ENCODE measurements at places on chromosomes 2 and 18.

- DNase-seq, result no peak
These were observed 797.4 kb downstream of the SUCLG1 start for GRCh38 chr2:83661711-83662110.

DNA sequence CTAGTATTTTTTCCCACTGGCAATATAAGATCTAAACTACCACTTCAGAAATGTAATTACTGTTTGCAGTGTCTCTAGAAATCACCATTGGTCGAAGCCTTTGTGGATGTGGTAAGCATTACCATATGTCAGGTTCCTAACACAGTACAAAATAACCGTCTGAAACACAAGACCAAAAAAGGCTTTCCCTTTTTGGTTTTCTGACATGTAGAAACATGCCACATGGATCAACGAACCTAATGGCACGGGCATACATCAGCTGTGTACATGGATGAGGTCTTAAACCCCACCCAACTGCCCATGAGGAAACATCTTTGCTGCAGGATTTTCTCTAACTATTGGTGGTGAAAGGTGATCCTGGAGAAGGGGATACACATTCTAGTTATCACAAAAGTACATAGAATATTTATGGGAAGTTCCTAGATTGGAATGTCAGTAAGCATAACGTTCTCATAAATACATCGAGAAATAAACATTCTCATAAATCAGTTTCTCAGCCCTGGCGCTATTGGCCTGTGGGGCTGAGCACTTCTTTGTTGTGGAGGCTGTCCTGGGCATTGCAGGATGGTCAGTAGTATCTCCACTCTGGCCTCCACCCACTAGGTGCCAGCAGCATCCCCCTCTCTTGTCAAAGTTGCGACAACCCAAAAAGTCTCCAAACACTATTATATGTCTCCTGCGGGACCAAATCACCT, 9.0 kb downstream of the VIT start:
- no peak for DNase-seq

- no peak for DNase-seq
These were observed 452 bp downstream of the RAPH1 start for GRCh38 chr2:203534621-203535077.

DNA sequence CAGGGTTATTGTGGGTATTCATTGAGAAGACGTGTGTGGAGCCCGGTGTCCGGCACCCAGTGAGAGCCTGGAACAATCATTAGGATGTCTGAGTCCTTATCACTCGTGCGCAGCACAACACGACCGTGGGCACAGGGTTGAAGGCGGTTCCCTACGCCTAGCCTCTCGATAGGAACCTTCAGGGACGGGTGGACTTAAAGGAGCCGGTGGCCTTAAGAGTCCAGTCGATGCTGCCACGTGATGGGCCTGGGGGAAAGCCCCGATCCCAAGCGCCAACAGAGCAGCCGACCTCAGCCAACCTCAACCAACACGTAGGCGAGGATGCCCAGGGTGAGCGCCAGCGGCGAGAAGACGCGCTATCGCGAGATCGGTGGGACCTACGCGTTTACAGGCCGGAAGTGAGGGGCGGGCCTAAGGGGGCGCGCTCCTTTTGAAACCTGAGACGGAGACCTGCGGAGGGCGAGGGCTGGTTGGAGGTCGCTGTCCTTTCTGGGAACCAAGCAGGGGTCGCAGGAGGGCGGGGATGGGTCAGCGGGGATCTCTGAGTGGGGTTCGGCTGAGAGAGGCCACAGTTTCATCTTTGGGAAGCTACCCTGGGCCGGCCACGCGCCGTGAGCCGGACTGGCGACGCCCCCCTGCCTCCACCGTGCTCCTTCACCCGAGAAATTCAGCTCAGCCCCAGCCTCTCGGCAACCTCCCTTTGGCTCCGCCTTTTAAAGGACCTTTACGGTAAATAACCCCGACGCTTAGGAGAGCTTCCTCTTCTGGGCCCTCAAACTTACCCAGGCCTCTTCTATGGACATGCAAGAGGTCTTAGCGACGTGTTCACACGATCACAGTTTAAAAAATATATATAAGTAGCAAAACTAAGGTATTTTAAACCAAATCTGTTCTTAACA, 28.3 kb downstream of the WNT10A start:
- DNase-seq, result peak; percentile 90

- DNase-seq, result no peak
These were observed 238.2 kb upstream of the RBBP8 start for GRCh38 chr18:22694954-22695353.

DNA sequence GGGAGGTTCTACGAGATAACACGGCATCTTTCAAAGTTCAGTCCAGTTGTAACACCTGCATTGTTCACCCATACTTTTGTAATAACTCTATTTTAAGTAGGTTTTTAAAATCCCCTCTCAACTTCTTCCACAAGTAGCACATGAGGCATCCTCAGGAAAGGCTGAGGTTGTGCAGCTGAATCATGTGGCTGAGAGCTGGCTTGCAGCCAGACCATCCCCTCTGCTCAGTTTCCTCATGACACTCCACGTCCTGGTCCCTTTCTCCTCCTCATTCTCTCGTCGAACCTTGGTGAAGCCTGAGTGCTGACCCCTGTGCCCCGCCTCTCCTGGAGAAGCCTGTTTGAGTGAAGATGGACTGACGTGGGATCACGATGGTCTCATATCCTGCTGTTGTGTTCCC, 42.5 kb downstream of the POU3F3 start:
- no peak for DNase-seq

DNA sequence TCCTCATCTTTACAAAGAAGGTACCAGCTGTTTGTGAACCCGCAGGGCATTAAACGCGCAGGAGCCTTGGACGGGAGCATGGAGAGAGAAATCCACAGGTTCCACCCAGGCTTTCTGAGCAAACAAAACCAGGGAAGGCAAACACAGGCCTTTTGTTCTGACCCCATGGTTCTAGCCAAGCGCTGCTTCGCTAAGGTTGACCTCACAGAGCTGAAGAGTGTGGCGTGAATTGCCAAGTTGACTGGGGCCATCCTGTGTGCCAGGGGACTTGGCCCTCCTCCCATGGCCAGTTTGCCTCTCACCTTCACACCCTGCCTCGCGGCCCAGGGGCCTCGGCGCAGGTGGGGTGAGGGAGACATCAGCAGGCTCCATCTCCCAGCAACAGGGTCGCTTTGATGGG, 74.1 kb downstream of the VAPA start:
- DNase-seq, result no peak

- DNase-seq, result no peak
These were observed 26.2 kb downstream of the BMP10 start for GRCh38 chr2:68845043-68845442.

DNA sequence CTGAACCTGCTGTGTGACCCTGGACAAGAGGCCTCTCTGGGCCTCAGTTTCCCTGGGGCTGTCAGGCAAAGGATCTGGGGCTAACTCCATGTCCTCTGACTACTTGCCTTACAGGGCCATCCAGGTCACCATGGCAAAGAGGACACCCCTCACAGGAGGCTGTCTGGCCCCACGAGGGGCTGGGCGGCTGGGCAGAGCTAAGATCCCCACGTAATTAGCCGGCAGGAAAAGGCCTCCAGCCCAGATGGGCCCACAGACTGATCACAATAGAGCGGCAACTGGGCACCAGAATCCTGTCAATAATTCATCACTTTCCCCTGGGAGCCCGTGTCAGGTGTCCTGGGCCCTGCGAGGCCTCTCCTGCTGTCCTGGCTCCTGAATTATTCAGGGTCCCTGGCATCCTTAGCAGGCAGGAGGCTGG, 44.8 kb upstream of the OTOF start:
- no peak for DNase-seq

GRCh38 chr2:234032279-234032856, 18.1 kb upstream of the SPP2 start:
- no peak for DNase-seq

DNA sequence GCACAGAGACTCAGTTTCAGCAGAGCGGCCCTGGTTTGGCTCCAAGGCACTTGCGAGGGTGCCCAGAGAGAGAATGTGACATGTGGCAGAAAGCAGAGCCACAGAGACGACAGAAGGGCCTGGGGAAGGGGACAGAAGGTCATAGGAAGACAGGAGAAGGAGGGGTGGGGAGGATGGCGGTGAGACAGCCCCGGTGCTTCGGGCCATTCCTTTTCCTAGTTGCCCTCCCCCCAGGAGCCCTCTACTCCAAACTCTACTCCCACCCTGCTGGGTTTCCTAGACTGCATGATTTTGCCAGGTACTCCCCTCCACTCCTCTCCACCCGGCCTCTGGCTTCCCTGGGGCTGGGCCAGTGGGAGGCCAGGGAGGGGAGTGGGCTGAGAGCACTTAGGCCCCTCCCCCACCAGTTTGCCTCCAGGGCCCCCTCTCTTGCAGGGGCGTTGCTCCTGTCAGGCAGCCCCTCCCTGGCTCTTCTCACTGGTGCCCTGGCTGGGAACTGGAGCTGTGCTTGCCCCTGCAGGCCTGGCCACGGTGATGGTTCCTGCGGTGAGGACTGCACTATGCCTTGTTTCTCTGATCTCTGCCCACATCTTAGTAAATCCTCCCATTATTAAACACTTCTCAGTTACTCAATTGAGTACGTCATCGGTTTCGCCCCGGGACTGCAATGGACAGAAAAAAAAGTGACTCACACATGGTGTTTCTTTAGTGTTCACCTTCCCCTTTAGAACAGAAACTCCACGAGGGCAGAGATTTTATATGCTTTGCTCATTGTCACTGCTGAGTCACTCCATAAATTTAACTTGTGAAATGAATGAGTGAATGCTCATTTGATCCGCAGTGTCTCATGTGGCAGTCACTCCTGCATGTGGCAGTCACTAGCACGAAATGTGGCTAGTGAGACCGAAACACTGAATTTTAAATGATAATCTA, 58.7 kb upstream of the SP3 start:
- DNase-seq, result peak; percentile 20

DNA sequence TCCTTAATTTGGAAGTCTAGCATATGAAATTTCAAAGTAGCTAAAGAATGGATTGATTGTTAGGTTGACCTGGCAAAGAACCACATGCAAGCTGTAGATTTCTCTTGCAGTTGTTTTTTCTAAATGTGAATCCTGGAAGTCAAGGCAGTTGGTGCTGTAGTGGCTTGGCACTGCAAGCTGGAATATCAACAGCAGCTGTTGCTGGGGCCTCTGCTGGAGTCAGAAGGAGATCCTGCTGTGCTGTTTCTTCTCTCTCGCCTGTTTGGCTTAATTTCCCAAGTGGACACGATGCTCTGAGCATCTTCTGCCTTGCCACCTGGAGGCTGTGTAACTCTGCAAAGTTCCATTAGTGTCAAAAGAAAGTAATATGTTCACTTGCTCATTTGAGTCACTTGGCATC, 12.6 kb downstream of the PIK3C3 start:
- DNase-seq, result no peak

DNA sequence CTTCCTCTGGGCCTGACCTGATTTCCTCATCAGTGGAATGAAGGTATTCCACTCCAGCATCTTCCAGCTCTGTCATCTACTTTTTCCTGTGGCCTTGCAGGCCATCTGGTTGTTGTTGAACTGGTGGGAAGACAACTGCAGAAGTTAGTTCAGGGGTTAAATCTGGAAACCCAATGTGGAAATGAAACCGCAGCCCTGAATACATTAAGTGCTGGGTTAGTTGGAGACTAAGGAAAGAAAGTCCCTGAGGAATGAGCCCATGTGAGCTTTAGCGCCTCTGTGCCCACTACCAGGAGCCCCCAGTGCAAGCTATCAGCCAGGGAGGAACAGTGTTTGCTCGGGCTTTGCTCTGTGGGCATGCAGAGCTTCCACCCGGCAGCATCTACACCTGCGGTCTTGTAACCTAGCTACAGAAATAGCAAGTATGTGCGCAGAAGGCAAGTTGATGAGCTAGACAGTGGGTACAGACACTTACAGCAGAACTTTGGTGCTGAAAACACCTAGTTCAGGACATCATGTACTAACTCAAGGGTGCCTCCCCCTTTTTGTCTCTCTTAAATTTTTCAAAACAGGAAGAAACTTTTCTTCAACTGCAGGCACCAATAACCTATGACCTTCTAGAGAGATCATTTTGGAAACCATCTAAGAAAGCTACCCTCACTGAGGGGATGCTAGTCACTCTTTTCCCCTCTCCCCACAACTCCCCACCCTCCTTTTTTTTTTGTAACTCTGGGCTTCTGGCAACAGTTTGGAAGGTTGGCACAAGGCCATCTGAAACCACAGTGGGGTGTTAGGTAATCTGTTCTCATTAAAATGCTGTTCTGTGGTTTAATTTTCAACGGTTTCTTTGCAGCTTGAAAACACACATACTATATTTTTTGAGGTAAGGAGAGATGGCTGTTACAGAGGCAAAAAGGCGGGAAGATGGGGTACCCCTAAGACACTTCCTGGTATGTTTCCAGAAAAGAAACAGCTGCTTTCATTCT, 18.3 kb upstream of the CXCR4 start:
- no peak for DNase-seq

DNA sequence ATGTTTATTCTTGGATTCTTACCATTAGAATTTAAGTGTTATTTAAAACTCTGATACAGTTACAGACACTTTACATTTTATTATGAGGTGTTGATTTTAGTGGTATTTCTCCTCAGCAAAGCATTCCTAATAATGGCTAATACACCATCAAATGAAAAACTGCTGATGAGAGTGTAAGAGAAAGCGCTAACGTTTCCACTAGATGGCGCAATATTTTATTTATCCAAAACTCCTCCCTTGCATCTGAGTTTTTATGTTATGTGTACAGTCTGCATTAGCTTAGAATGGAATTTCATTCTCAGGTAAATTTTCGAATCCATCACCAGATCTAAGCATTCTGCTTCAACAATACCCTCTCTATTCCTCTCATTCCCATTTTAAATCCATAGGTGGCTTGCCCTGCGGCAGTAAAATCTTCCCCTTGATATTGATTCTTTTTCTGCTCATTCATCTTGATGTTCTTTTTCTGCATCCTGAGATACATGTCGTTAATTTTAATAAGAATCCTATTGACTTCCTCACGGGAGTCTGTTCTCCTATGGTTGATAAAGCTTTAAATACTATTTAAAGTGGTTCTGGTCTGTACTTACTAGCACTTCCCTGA, 53.9 kb downstream of the PRKRA start:
- DNase-seq, result no peak

DNA sequence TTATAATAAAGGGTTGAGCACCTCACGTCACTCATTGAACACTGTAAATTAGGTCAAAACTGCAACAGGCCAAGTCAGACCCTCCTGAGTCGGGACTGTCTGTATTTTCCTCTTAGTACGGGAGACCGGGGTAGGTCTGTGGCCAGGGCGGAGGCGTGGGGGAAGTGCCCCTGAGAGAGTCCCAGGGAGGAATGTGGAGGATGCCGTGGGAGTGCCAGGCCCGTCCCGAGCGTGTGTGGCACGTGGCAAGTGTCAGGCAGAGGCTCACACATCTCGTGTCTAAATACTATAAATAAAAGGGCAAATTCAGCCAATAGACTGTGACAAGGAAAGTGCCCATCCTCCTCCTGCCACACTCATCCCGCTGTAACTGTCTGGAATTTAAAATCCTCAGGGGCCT, 6.3 kb upstream of the HDAC4 start:
- no peak for DNase-seq

- DNase-seq, result no peak
These were observed 37.9 kb downstream of the SS18 start for GRCh38 chr18:26052505-26052904.
